Prostate gland (tissue), 2 donors: ENCODE measurements at places on chromosomes 13 and 19. TPM values are rescaled to one million over a fixed set of nuclear protein-coding genes. Genes with fewer than 3 reads are reported as not detected.

Gene TLE2
- 61.9 TPM for total RNA-seq

Gene C19orf38
- total RNA-seq = 6.4 TPM

Gene CUL4A
- total RNA-seq = 185 TPM

Gene MEIS3
- total RNA-seq = 41.6 TPM

Gene NLRP5
- not detected for total RNA-seq

Gene GARIN5B
- total RNA-seq = 1.5 TPM

Gene PSG11
- total RNA-seq = not detected

Gene ZIC2
- total RNA-seq = 0.51 TPM

Gene PTPRH
- 4.0 TPM for total RNA-seq

Gene SLC25A41
- total RNA-seq = 0.57 TPM

Gene FUT3
- total RNA-seq = 2.1 TPM
